ENCODE measurements at places on chromosomes 1 and 21.

DNA sequence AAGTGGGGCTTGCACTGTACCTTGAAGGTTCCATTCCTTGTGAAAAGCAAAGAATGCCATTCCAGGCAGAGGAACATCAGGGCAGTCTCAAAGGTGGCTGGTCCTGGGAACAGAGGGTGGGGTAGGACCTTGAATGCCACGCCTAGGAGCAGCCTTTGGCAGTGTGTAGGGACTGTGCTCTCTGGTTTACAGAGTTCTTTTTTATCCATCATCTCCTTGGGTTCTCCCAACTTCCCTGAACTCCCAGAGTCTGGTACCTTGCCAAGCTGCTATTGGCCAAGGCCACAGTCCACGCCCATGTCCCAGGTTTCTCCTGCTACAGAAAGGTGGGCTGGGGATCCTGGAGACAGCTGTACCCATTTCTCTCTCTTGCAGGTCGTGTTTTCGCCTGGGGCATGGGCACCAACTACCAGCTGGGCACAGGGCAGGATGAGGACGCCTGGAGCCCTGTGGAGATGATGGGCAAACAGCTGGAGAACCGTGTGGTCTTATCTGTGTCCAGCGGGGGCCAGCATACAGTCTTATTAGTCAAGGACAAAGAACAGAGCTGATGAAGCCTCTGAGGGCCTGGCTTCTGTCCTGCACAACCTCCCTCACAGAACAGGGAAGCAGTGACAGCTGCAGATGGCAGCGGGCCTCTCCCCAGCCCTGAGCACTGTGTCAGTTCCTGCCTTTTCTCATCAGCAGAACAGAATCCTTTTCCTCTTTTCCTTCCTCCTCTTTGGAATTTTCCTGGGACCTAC lies 15.3 kb upstream of the TRNAU1AP start:
- DNase-seq = no peak

GRCh38 chr1:234039603-234040002 lies 135.1 kb downstream of the SLC35F3 start:
- DNase-seq = no peak

- DNase-seq = no peak
Measured at GRCh38 chr21:45573452-45574035, 31.3 kb upstream of the SLC19A1 start.

GRCh38 chr1:30313176-30313575 lies 410.2 kb downstream of the MATN1 start:
- no peak for DNase-seq

DNA sequence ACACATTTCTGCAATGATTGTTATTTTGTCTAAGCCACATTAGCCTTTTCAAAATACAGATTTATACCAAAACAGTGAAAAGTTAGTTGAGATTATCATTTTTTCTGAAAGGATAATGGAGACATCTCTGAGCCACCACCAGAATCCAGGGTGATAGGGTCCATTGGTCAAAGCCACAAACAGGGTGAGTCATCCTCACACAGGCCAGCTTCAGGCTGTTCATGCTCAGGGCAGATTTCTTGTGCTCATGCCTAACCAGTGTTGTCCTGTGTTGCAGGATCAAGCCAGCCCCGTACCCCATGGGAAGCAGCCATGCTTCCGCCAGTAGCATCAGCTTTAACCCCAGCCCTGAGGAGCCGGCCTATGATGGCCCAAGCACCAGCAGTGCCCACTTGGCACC lies 13.4 kb downstream of the ELOA start:
- no peak for DNase-seq

- DNase-seq = peak; percentile 46
Measured at GRCh38 chr1:26477446-26478152, 5.4 kb downstream of the HMGN2 start.

DNA sequence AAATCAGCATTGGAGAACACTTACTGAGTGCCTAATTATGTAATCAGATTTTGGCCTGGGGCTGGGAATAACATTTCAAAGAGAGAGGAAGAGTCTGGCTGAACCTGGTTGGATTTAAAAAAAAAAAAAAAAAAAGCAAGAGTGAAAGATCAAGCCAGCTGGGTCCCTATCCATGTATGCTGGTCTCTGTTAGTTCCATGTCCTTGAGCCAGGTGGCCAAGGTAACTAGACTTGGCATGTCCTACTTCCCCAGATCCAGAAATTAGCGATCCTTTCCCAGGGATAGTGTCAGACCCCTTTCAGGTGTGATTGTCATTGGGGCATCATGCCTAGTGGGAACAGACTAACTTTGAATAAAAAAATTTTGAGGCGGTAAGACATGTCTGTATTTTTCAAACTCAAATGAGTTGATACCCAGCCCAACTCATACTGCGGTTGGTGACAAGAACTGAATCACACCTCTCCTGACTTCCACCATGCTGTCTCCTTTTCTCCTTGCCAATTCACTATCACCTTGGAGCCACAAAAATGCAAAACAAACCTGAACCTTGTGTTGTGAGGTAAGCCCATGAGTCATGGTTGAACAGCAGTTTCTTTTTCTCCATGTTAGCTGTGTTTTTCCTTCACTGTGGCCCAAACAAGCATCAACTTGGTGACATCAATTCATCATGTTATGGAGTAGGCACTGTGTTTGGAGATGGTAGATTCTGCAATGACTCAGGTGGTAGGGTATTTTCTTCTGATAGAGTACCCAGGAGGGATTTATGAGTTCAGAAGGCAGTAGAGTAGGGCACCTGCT lies 24.5 kb upstream of the PPP2R5A start:
- peak; percentile 7 for DNase-seq

- no peak for DNase-seq
Measured at GRCh38 chr1:178534137-178534868, 21.4 kb downstream of the TEX35 start.

DNA sequence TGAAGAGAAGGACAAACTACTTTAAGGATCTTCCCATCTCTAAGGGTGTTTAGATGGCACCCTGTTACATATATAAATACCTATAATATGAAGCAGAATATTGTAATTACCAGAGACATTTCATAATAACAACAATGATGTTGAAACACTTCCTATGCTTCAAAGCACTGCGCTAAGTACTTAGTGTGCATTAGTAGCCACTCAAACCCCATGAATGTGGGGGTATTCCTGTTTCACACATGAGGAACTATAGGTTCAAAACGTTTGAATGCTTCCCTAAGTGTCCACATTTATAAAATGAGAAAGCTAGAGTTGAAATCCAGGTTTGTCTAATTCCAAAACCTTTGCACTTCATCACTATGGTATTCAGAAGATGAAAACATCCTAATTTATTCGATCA lies 18.5 kb upstream of the OR10J5 start:
- DNase-seq = no peak

- no peak for DNase-seq
Measured at GRCh38 chr1:200112290-200112689, 84.8 kb downstream of the NR5A2 start.

- no peak for DNase-seq
Measured at GRCh38 chr21:38261851-38262250, 5.1 kb downstream of the KCNJ15 start.

DNA sequence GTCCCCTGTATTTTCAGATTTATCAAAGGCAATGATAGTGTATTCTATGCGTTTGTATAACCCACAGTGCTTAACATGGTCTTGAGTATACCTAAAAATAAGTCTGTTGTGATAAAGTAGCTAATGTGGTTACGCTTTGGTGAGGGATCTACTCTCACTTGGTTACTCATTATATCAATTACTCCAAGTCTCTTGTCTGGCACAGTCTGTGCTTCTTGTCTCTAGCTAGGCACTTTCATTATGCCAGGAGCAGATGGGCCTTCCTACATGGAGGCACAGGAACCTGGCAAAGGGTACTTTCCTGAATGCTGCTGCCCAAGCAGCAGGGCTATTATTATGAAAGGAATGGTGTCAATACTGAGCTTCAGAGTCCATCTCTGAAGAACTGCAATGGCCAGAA lies 4.2 kb upstream of the PTPN22 start:
- DNase-seq = no peak

- no peak for DNase-seq
Measured at GRCh38 chr1:247415423-247416361, at the start of gene NLRP3. NLRP3 (plus strand) TSS chr1:247416173; CDS start chr1:247418801, 2,628 bp downstream.

- DNase-seq = no peak
Measured at GRCh38 chr1:42168763-42169162, 4.2 kb upstream of the GUCA2A start.

DNA sequence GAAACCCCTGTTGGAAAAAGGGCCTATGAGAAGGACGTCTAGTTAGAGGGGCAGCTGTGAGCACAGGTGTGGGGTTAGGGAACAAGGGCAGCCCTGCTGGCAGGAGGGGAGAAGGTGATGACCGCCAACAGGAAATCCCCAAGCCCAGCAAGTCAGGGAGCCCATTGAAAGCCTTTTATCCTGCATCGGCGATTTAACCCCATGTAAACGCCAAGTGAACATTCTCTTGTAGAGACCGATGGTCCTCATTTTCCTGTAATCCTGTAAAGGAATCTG lies 1.1 kb upstream of the BSND start:
- no peak for DNase-seq

GRCh38 chr1:110197905-110198629 lies 12.0 kb upstream of the KCNC4 start:
- no peak for DNase-seq

- no peak for DNase-seq
Measured at GRCh38 chr1:25617625-25618432, 1.2 kb downstream of the MAN1C1 start.

DNA sequence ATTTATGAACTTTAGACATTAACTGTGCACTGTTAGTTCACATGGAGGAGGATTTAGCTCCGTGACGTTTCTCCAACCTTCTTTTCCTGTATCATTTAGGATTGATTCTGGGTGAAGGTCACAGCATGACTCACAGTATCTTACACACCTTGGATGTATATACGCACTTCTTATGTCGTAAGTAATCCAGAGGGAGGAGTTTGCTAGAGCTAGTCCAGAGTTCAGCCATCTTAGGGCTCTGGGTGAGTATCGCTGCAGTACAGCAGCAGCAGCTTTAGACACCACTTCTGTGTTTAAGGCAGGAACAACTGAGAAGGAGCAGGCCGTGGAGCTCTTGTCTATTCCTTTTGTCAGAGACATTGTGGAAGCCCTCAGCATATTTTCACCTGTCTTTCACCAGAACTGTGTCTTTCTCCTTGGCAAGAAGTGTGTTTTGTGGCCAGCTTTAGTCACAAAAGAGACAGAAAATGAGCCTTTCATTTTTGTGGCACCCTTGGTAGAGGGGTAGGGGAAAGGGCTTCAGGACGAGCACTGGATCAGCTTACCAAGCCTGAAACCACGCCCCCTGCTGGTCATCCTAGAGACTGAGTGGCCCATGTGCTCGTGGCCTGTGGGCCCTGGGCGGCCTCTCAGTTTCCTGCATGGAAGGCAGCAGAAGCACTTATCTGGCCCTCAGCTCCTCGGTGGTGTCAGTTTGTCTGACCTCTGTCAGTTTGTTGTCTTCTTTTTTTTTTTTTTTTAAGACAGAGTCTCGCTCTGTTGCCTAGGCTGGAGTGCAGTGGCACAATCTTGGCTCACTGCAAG lies 64.0 kb downstream of the ADARB1 start:
- peak; percentile 35 for DNase-seq

GRCh38 chr1:101509370-101509769 lies 272.6 kb downstream of the S1PR1 start:
- DNase-seq = no peak

GRCh38 chr1:109969146-109969829 lies 15.3 kb upstream of the AHCYL1 start:
- no peak for DNase-seq

DNA sequence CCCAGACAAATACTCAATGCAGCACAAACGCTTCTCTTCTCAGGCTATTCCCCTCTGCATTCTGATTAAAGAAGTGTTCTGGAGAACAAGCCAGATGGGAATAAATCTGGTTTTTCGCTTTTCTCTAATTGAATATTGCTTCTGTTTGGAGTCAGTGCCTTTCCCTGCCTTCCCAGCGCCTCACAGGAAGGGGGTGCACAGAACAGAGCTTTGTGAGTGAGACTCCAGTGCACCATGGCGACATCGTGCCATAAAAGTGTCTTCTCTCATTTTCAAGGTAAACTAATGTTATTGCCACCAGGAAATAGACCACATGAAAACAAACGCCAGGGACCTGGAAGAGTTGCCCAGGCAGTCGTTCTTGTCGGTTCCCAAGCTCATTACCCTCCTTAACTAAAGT lies 43.6 kb upstream of the SLC45A1 start:
- DNase-seq = peak; percentile 25

DNA sequence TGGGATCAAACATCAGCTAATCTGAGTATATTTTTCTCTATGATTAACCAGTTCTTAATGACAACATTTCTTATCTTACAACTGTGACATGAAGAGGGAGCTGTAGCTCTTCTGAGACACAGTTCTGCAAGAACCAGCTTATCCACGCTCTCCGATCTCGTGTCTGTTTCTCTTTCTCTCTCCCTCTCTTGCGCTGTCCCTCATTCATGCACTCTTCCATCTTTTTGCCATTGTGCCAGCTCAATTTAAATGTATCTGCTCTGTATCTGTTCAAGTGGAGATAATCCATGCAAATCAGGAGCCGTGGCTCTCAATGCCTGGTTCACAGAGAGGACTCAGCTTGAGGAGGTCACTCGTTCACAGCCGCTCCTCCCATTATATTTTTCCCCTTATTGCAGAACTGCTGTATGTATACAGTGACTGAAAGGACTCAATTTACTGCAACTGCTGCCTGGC lies 494.7 kb upstream of the ADGRL2 start:
- peak; percentile 86 for DNase-seq

DNA sequence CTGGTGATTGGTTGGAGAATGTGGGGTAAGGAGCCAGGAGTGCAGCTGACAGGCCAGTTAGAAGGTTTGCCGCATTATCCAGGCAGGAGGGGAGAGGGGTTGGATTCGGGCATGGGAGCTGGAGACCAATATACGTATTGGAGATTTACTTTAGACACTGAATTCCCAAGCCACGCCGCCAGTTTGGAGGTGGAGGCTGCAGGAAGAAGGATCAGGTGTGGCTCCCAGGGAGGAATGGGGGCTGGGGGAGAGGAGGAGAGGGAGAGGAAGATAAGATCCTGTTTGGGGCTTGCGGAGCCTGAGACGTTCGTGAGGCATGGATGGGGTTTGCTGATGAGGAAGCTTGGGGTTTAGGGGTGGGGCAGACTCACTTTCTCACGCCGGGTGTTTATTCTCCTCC lies 155.1 kb upstream of the IGSF21 start:
- DNase-seq = no peak

- DNase-seq = peak; percentile 90
Measured at GRCh38 chr1:27306892-27307761, 14.8 kb upstream of the TMEM222 start.

- no peak for DNase-seq
Measured at GRCh38 chr1:27521861-27522431, 32.0 kb upstream of the WASF2 start.

GRCh38 chr1:84257617-84258016 lies 43.9 kb upstream of the SAMD13 start:
- no peak for DNase-seq

GRCh38 chr1:82392513-82392912 lies 591.8 kb downstream of the ADGRL2 start:
- DNase-seq = no peak

- DNase-seq = no peak
Measured at GRCh38 chr1:5729636-5730145, 262.5 kb downstream of the NPHP4 start.

- no peak for DNase-seq
Measured at GRCh38 chr1:221912230-221912629, 170.3 kb upstream of the DUSP10 start.

- no peak for DNase-seq
Measured at GRCh38 chr1:27878039-27878438, 5.7 kb downstream of the THEMIS2 start.

Measured in NCI-H1417 (cell line).